ENCODE measurements at places on chromosomes 6 and 20.

GRCh38 chr20:48092596-48093280 is 307.5 kb upstream of the SULF2 start:
- DNase-seq, result no peak

DNA sequence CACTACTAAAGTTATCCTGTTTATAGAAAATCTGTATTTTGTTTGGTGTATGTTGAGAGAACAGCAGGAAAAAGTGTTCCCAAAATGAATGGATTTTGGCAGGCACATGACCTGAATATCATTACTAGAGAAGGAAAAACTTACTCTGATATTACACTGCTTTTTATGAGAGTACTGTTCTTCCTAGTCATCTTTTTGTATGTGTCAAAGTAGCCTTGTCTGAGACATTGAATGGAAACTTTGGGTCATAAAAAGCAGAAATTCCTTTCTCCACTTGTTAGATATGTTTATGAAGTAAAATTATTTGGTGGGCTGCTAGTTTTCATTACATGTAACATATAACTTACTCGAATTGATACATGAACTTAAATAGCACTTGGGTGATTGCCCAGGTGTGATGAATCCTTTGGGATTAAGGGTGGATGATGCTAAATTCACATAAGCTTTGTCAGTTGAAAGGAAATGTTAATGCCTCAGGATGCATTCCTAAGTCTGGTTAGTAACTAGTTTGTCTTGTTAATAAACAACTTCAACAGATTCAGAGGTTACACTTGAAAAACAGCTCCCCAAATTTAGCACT is 206.7 kb downstream of the CENPW start:
- no peak for DNase-seq

DNA sequence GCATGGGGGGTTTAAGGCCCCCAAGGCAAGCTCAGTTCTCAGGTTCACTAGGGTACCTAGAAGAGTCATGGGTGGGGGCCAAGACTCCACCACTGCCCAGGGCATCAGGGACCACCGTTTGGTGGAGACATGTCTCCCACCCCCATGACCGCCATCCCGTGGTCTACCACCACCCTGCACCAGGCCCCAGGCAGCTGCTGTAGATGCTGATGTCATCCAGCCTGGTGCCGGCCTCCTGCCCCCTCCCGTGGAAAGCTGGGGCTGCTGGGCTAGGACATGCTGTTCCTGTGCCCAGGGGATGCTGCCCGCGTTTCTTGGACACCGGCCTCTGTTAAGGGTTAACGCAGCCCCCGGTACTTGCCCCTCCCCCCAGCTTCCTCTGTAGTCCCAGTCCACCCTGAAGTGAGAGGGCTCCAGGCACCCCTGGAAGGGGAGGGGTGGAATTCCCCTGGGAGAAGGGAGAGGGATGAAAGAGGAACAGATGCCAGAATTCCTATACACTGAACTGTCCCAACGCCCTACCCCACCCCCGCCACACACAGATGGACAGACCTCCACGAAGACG is 587 bp downstream of the IP6K3 start:
- DNase-seq, result no peak

DNA sequence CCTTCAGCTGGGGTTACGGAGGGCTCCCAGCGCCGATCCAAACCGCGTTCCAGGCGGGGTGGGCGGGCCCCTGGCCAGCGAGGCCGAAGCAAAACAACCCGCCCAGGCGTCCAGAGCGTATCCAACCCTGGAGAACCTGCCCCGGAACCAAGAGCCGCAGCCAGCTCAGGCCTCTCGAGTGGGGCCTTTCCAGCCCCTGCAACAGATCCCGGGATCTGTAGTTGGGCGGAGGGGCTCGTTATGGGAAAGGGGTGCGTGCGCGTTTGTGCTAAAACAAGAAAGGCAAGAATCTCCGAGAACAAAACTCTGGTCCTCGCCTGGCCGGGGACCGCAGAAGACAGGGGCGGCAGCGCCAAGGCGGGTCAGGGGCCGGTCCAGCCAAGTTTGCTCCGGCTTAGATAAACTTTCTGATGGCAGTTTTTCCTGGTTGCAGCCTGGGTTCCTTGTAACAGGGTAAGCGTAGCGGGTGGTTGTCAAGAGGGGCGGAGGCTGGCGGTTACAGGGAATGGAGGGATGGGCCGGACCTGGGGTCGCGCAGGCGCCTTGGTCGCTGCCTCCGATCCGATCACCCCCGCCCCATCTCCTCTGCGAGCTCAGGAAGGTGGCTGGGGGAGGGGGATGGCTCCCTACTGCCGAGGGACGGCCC is 448 bp upstream of the RIN2 start:
- no peak for DNase-seq

DNA sequence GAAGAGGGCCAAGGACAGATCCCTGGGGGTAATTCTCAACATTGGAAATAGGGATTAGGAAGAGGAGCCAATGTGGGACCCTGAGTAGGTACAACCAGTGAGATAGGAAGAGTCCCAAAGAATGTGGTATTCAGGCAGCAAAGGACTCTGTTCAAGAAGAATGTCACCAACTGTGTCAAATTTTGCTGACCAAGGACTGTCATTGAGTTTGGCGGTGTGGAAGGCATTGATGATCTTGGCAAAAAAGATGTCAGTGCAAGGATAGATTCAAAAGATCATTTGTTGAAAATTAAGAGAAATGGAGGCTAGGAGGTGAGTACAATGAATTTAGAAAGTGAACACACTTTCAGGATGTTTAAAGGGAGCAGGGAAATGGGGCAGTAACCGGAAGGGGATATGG is 82.4 kb upstream of the SUPT3H start:
- no peak for DNase-seq

- DNase-seq, result no peak
Measured at GRCh38 chr20:32556312-32557184, 28.6 kb downstream of the NOL4L start.

GRCh38 chr6:167153521-167153959 is 4.2 kb downstream of the GPR31 start:
- no peak for DNase-seq

- no peak for DNase-seq
Measured at GRCh38 chr6:3230900-3231246, 3.4 kb upstream of the TUBB2B start.

GRCh38 chr6:79797912-79798311 is 149.4 kb downstream of the ELOVL4 start:
- no peak for DNase-seq

GRCh38 chr6:142359271-142359960 is 57.6 kb downstream of the ADGRG6 start:
- DNase-seq, result no peak

DNA sequence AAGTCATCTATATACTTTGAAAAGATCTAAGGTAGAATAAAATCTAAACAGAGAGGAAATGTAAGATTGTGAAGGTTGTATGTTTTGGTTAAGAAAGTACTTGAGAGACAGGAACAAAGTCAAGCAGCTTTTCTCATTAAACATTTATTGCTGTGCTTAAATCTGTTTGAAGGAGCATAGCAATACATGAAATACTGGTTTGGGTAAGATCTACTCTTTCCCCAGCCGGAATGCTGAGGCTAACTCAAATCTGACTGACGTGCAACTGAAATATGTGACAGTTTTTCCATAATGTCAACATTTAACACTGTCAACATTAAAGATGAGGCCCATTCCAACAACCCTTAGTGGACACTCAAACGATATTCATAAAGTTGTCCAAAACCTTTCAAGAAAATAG is 59.9 kb downstream of the MAN1A1 start:
- DNase-seq, result no peak

- DNase-seq, result no peak
Measured at GRCh38 chr6:54060286-54060685, 51.0 kb upstream of the MLIP start.

- DNase-seq, result no peak
Measured at GRCh38 chr6:166274739-166275370, 33.3 kb downstream of the PRR18 start.

- no peak for DNase-seq
Measured at GRCh38 chr6:90719321-90720195, 132.7 kb upstream of the MAP3K7 start.

- DNase-seq, result no peak
Measured at GRCh38 chr6:108959972-108960582, 111.9 kb downstream of the ARMC2 start.

DNA sequence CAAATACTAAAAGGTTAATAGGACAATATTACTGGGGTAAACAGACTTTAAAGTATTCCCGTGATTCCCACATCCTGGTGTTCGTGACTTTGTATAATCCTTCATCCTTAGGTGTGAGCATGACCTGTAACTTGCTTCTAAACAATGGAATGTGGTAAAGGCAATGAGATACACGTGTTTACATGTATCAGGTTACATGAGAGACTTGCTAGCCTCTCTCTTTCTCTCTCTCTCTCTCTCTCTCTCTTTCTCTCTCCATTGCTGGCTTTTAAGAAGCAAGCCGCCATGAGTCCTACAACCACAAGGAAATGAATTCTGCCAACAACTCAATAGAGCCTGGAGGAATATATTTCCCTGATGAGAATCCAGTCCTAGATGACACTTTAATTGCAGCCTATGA is 83.9 kb upstream of the LGSN start:
- DNase-seq, result no peak

GRCh38 chr6:136317021-136317694 is 27.5 kb upstream of the BCLAF1 start:
- peak; percentile 34 for DNase-seq

DNA sequence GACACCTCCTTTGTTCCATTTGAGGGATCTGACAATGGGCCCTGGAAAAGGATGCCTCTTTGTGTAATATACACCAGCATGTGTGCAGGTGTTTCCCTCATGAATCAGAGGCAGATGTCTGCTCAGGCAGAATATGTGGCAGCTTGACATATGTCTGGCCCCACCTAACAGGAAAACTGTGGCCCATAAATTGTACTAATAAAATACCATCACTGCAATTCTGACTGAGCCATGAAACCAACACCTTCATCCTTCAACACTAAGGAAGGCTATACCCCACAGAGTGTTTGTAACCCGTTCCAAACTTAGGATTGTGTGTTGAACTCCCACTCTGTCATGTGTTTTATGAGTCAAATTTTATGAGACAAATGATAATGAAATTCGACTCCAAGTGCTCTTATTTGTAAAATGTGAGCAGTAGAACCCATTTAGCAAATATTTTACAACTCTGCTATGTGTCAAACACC is 22.7 kb downstream of the LAMA4 start:
- DNase-seq, result no peak

- DNase-seq, result no peak
Measured at GRCh38 chr6:118594877-118595276, 46.8 kb downstream of the PLN start.

DNA sequence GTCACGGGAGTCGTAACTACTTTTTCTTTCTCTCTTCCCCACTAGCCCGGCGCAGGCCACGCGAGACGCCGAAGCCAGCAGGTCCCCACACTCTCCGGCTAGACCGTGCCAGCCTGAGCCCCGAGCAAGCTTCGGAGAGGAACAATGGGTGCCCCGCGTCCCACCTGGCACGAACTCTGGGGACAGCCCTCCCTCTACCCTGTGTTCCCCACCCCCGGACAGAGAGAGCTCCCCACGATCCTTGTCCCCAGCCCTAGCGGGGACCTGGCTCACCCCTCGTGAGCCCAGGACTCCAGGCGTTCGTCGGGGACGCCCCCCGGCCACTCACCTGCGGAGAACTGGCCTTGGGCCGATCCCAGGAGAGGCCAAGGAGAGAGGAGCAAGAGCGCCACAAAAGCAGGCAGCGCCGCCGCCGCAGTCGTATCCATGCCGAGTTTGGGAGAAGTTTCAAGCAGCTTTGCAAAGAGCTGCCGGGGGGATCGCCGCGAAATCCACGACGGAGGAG is 416 bp downstream of the PTPRK start:
- peak; percentile 6 for DNase-seq

DNA sequence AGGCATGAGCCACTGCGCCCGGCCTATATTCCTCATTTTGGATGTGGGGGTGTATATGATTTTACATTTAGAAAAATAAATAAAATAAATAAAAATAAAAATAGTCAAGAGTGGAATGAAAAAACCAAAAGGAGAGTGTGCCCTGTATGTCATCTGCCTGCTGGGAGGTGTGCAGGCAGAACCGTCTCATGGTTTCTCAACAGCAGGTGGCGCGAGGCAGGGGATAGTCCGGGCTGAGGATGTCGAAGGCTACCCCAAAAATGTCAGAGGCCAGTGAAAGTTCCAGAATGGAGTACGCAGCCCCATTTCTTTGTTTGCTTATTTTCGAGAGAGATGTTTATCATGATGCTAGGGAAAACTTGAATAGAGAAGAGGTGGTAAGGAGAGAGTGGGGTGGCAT is 16.4 kb upstream of the KIF16B start:
- DNase-seq, result no peak

DNA sequence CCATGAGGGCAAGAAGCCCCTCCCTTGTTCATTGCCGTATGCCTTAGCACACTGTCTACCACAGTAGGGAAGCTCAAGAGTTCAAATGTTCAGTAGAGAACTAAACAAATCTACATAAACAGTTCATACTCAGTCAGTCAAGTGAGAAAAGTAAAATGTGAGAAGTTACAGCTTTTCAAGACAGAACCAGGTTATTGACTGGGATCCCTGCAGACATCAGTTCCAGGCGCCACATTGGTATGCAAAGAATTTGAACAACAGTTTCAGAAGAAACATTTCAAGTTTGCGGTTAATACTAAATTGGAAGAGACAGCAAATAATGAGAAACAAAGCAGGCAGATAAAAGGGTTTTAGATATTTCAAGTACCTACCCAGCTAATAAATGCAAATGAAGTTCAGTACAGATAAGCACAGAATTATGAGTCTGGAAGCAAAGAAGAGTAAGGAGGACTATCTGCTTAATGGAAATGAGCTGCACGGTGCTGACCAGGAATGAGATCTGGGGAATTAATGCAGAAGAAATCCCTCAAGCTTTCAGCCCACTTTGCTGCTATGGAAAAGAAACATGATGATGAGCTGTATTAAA is 246.2 kb downstream of the HACE1 start:
- no peak for DNase-seq

- no peak for DNase-seq
Measured at GRCh38 chr6:167146977-167147376, 10.8 kb downstream of the GPR31 start.

- no peak for DNase-seq
Measured at GRCh38 chr6:170446841-170447560, 106.1 kb downstream of the PSMB1 start.

DNA sequence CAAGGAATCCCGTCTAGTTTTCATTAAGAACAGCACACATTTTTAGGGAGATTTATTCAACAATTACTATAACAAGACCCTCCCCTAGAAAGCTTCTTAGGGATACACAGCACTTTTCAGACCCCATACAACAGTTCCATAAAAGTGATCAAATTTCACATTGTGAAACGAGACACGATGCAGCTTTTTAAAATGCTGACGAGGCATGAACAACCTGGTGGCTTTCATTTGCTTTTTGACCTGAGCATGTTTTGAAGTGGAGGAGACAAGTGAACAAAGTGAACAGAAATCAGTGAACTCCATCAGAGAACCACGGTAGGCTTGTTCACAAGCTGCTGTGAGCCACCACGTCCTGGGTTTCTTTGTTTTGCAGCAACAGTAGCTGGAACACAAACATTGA is 112.2 kb downstream of the PCSK2 start:
- DNase-seq, result no peak

- no peak for DNase-seq
Measured at GRCh38 chr6:14706378-14706929, 539.4 kb upstream of the JARID2 start.

Measured in stimulated activated CD4-positive, alpha-beta T cell treated with anti-CD3 and anti-CD28 coated beads, TNF-alpha, amount 100 ng/mL, for 1 hour (primary cell).